ENCODE measurements at places on chromosomes 6 and 20.

GRCh38 chr6:129402244-129402643 lies 307.7 kb downstream of the ARHGAP18 start:
- DNase-seq = no peak

DNA sequence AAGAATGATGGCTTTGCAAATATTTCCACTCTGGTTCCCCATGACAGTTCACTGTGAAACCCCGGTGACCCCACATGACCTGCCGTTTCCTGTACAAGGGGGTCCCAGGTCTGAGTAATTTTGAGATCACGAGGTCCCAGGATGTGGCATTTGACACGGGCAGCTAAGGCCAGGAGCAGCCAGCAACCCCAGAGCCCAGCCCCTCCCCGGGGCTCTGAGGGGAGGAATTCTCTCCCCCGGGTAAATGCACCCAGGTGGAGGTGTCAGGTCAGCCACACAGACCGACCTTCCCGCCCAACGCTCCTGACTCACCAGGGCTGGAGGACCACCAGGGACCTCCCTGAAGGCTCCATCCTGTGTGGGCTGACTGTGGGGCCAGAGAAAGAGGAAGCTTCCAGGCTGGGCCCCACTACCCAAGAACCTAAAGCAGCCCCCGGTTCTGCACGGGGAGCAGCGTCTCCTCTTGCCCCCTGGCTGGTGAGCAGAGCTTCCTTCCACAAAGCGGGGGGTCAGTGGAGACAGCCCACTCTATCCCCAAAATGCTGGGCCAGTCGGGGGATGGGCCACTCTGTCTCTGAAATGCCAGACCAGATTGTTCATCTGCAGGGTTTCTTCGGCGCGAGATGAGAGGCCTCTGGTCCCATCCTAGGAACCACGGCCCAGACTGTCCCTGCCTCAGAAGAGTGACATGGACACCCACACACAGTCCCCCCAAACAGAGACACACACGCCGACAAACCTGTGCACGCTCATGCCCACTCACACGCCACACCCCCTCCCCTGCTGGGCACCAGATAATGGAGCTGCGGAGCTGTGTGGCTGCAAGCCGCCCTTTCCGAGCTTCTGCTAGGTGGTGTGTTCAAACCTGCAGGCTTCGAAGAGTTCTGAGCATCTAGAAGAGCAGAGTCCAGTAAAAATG lies 23.4 kb upstream of the SLCO4A1 start:
- DNase-seq = peak; percentile 50

- no peak for DNase-seq
These were observed 760 bp upstream of the IBTK start for GRCh38 chr6:82248273-82248735.

DNA sequence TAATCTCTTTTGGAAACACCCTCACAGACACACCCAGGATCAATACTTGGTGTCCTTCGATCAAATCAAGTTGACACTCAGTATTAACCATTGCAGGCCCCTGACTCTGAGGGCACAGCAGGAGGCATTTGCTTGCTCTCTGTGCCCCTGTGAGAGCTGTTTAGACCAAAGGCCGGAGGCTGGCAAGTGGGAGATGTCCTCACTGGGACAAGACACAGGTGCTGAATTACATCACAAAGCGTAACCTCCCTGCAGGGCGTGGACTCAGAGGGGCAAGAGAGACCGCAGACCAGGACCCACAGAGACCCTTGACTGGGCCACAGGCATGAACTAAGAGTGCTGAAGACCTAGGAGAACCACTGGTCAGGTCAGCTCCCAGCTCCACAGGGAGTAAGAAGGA lies at the start of gene CST8:
Gene CST8 (plus strand): TSS at position 301 of the 400 bp plus-strand sequence. CDS start 551 bp downstream, outside the sequence.
- no peak for DNase-seq

DNA sequence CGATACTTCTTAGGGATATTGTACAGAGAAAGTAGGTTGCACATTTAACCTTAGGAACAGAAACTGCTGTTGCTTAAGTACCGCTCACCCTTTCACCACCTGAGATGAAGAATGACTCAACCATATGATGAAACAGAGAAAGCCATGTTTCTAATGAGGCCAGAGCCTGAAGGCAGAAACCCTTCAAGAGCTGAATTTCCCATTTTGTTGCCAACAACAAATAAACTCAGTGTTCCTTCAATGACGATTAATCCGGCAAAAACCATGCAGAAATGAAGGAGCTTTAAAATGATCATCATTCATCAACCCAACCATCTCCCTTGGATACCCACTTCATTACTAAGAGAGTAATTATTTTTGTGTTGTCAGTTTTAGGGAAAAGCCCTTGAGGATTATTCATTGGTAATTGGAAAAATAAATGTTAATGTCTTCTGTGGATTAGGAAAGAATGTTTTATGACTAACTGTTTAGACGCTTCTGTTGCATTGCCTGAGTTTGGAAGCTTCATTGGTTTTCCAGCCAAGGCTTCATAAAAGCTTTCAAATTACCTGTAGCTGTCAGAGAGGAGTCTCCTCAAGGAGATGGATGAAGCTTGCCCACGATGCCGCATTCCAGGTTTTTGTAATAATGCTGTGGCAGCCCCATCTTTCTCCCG lies 112.1 kb upstream of the IYD start:
- DNase-seq = no peak

DNA sequence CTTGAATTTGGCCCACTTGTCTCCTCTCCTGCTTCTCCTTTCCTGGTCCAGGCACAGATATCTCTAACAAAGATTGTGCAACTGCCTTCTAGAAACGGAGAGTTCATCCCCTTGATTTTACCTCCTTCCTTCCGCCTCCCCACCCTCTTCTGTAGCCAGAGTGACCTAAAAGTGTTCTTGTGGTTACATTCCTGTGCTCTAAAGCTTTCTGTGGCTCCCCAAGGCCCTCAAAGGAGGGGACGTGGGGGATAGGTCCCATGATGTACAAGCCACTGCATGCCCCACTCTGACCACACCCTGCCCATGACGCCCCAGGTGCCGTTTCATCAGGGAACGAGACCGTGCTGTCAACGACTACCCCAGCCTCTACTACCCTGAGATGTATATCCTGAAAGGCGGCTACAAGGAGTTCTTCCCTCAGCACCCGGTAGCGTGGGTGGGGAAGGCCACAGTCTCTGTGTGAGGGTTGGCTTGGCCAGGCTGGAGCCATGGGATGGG lies 8.2 kb downstream of the CDC25B start:
- DNase-seq = no peak

DNA sequence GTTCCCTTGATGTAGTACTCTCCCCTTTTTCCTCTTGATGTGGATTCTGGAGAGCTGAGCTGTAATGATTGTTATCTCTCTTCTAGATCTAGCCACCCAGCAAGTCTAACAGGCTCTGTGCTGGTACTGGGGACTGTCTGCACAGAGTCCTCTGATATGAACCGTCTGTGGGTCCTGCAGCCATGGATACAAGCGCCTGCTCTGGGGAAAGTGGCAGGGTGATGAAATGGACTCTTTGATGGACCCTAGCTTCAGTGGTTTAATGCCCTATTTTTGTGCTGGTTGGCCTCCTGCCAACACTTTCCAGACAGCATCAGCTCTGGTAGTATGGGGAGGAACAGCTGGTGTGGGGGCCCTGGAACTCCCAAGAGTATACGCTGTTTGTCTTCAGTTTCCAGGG lies 216.3 kb downstream of the ADGRG6 start:
- DNase-seq = no peak

DNA sequence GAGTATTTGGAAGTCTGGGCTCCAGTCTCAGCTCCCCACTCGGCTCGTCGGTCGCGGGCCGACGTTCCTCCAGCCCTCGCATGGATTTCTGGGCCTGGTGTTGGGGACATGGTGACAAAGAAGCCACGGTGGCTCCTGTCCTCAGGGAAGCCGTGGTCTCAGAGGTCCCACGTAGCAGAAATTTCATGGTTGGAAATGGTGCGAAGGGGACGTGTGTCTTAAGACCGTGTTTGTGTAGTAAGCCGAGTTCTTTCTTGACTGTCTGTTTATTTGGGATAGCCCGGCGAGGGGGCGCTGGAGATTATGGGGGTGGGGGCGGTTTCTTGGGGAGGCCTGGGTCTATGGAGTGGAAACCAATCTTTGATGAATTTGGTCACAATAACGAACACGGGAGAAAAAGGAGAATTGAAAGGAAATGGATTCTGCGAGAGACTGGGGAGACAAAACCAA lies 23.5 kb upstream of the MAP3K7 start:
- DNase-seq = no peak

- DNase-seq = no peak
These were observed 189.3 kb upstream of the ARG1 start for GRCh38 chr6:131383421-131384411.

DNA sequence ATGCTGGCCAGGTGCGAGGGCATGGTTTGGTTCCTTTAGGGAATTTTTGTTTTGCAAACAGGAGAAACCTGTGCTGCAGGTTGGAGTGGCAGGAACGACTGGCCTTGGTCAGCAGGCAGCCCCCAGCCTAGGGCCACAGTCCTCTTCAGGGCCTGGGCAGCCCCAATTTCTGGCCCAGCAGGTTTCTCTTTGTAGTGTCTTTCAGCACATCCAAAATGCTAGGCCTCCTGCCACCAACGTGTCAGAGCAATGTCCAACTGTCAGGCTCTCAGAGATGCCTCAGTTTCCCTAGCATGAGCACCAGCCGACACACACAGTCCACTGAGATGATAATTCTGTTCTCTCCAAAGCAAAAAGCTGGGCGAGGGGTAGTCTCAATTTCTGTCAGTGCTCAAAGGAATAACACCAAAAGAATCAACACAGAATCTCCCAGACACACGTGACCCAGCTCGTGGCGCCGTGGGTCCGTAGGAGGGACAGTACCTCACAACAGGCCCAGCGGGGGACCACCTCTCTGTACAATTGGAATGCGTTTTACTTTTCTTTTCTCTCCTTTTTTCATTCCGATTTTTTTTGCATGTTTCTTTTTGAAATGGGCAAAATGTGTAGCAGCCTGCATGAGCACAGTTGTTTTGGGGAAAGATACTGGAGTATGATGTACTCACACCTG lies 125.9 kb downstream of the TAF4 start:
- no peak for DNase-seq

DNA sequence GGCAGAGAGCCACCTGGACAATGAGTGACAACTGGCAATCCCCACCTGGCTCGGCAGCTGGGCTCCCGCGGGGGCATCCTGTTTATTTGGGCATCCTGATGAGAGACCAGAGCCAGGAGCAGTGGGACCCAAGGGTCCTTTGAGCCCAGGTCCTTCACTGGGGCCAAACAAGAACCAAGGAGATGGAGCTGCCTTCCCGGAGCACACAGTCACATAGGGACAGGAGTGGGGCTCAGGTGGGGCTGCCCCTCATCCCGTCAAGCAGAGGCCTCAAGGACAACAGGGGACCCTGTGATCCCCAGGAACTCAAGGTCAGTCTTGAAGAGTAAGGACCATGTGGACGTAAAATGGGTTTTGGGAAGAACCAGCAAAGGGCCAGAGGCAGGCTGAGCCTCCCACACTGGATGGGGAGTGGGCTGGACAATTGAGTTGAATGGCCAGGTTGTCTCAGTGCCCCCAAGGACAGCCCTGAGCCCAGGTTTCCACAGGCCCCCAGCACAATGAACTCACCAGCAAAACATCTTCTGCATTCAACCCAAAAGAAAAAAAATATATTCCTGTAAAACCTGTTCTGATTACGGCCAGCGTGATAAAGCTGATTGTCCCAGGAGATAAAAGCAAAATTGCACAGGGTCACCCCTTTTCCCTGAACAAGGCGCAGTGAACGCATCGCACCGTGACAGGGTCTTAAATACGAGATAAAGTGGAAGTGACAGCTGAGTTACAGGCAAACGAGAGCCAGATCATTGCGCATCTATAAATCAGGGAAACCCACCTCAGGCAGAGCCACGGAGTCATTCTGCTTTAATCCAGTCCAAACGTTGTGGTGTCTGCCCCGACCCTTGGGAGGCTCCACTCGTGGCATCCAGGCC lies 86.2 kb downstream of the ANKRD60 start:
- DNase-seq = no peak

- DNase-seq = no peak
These were observed 273.4 kb downstream of the KIF16B start for GRCh38 chr20:16299897-16300296.

GRCh38 chr20:54176610-54177009 lies 2.8 kb upstream of the CYP24A1 start:
- DNase-seq = no peak

GRCh38 chr6:139595183-139595582 lies 220.7 kb upstream of the CITED2 start:
- no peak for DNase-seq
